IMR-90 (cell line): ENCODE measurements at places on chromosomes 7 and 10.

DNA sequence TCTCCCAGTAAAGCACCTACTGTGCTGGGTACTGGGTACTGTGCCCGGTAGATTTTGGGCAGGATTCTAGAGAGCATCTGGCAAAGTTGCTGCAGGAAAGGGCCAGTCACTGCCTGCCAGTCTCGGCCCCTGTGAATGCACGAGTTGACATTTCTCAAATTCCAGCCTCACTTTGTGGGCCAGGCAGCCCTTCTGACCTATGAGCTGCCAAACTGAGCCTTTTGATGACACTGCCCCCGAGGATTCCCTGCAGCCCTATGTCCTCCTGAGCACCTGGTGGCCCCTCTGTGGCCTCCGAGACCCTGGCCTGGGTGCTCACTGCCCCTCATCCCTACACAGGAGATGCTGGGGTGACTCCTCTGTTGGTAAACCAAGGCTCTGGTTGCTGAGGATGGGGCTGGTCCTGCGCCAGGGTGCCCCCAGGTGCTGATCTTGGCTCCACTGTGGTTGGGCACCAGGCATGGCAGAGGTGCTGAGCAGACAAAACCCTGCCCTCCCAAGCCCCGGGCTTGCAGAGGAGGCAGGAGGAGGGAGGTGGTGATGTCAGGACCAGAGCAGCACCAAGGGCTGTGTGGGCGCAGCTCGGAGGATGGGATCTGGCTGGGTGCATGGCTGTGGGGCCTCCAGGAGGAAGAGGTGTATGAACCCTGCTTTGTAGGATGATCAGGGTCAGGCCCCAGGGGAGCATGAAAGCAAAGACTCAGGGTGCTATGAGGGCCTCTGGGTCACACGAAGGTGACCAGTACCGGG, 16.2 kb downstream of the LHPP start:
- DNase-seq, result no peak

GRCh38 chr10:76950354-76950753, 687.3 kb downstream of the KCNMA1 start:
- DNase-seq, result peak; percentile 4

DNA sequence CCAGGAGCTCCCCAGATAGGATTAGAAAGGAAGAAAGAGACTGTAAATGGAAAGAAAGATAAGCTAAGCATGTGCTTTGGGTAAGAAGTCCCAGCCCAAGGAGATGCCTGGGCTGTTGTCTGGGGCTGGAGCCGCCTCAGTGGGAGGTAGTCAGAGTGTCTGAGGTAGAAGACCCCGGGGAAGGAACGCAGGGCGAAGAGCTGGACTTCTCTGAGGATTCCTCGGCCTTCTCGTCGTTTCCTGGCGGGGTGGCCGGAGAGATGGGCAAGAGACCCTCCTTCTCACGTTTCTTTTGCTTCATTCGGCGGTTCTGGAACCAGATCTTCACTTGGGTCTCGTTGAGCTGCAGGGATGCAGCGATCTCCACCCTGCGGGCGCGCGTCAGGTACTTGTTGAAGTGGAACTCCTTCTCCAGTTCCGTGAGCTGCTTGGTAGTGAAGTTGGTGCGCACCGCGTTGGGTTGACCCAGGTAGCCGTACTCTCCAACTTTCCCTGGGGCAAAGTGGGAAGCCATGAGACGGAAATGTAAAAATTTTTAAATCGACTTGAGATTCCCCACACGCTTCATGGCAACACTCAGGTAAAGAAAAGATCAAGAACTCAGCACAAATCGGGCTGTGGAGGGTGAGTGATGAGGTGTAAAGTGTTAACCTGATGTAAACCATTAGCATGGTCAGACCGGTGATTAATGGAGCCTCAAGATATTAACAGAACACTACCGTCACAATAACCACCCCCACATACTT, 1.3 kb downstream of the HOXA1 start:
- no peak for DNase-seq

DNA sequence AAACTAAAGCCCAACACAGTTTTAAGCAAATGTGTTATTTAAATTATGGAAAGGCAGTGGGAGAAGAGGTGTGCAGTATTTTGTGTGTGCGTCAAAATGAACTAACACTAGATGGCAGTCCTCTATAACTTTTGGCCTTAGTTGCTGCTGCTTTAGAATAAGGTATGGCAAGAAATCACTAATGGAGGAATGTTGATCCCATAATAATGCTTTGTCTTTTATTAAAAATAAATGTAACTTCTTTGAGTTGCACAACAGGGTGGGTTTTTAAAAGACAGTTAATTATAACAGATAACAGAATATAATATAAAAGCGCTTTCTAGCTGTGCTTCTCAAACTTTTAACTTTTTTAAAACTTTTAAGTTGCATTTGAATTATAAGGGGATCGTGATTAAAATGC, 56.4 kb downstream of the BBS9 start:
- peak; percentile 68 for DNase-seq

GRCh38 chr10:34029455-34029854, 695.0 kb upstream of the NRP1 start:
- no peak for DNase-seq

DNA sequence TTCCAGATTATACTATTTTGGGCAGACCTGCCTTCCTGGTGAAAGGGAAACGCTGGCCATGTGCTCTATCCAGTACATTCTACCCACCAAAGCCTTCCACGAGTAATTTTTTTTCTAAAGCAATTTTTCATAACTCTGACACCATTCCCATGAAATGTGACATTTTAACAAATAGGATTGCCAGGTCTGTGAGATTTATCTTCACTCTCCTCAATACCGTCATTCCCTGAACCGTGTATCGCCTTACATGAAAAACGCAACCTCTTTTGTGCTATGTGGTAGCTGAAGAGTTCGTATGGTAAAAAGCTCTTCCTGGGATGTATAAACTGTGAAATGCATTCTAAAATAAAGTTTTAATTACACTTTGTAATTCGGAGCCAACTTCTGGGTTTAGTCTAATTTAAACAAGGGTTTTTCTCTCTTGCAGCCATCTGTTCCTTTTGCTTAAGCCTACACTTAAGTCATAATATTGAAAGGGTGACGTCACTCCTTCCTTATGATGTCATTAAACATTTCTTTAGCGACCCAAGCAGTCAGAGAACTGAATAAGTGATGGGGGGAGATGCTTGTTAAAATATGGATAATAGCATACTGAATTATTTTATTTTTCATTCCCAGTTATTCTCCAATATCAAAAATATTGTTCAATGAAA, 27.7 kb downstream of the C1QL3 start:
- DNase-seq, result no peak
